ENCODE measurements at places on chromosomes 1 and 21.

GRCh38 chr1:225595974-225596551 is 56.9 kb downstream of the ENAH start:
- no peak for DNase-seq

GRCh38 chr21:21000591-21001175 is 2.5 kb downstream of the NCAM2 start:
- no peak for DNase-seq

- no peak for DNase-seq
These were observed 19.4 kb downstream of the RGL1 start for GRCh38 chr1:183824291-183824690.

- DNase-seq, result no peak
These were observed 11.7 kb downstream of the OR2AJ1 start for GRCh38 chr1:247936415-247936814.

- DNase-seq, result no peak
These were observed 210.2 kb upstream of the DMRTA2 start for GRCh38 chr1:50633465-50633864.

DNA sequence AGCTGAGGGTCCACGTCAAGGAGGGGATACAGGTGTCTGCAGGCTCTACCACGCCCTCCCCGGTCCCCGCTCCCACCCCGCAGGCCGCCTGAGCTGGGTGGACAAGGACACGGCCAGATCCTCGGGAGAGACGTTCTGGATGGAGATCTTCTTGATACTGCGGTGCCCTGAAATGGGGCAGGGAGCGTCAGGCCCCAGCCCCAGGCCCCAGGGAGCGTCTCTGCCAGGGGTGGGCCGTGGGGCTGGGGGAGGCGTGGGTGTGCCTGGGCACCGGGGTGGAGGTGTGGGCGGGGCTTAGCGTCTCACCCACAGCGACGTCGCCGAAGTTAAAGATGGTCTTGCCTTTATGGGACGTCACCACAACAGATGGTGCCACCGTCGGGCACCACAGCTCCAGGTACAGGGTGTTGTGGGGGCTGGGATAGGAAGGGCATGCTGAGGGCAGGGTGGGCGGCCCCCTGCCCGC is 7.3 kb upstream of the TMEM52 start:
- DNase-seq, result no peak

- no peak for DNase-seq
These were observed 153.4 kb downstream of the SDCCAG8 start for GRCh38 chr1:243409284-243409683.

DNA sequence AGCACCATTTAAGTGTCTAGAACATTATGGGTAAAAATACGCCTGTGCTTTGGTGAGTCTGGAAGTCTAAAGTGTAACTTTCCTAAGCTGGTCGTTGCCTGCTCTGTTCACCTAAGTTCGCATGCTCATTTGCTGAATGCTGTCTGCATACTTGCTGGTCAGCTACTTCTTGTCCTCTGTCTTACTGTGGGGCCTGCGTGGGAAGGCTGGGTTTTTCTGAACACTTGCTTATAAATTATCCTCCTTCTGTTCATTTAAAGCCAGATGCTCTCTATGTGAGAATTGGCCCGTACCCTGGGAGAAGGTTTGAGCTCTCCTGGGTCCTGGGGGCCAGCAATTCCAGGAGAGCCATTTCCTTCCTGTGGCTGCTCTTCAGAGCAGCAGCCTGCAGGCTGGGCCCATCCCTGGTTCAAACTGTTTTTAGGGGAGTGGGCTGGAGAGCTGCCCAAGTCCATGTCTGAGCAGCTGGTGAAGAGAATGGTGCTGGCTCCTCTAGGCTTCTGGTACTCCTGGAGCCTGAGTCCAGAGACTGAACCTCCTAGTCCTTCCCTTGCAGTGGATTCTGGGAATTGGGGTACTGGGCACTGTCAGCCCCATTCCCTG is 75.7 kb downstream of the GALNT2 start:
- DNase-seq, result no peak

DNA sequence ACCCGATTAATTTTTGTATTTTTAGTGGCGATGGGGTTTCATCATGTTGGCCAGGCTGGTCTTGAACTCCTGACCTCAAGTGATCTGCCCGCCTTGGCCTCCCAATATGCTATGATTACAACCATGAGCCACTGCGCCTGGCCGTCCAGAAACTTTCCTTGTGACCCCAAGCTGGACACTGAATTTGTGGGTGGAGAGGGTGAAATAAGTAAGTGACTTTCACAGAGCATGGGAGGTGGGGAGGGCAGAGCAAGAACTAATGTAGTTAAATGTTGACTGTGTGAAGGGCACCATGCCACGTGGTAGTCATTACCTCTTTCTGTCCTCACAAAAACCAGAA is 2.7 kb upstream of the UTP11 start:
- DNase-seq, result no peak

Measured in GM03348 (cell line).